Left lung (tissue), 14 donors: ENCODE measurements at places on chromosomes 2 and 18.

DNA sequence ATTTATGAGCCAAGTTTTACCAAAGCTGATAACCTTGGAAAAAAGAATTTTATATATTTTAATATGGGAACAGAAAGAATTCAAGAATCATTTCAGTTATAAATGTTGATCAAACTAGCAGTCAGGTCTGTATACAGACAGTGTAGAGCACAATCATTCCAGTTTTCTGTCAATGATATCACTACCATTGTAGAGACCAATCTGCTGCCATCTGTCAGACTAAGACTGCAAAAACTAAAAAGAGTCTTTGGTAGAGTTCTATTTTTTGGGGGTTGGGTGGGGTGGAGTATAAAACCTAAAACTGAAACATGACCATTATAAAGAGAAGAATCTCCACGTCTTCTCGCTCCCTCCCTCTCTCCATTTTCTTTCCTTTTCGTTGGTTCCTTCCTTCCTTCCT is 204.7 kb upstream of the UBE2E3 start:
- H3K27me3 ChIP-seq, result no peaks in the 10 kb centered on the region
- H3K4me3 ChIP-seq, result no peak overlapping the region
- H3K27ac ChIP-seq, result no peak overlapping the region

GRCh38 chr18:57970356-57971095 is 73.5 kb upstream of the NEDD4L start:
- H3K27me3 ChIP-seq, result no peaks in the 10 kb centered on the region
- no peak overlapping the region for H3K27ac ChIP-seq
- no peak overlapping the region for H3K4me3 ChIP-seq
- H3K4me1 ChIP-seq, result peaks cover under 1% of the 10 kb centered on the region

- peaks cover 22% of the 10 kb centered on the region for H3K4me1 ChIP-seq
- peak overlapping the region; percentile 46 for H3K27ac ChIP-seq
- H3K36me3 ChIP-seq, result peaks cover 90% of the 10 kb centered on the region
- H3K4me3 ChIP-seq, result no peak overlapping the region
- H3K27me3 ChIP-seq, result no peaks in the 10 kb centered on the region
- peak; percentile 49 for DNase-seq
These were observed 75.6 kb upstream of the ITGB6 start for GRCh38 chr2:160275656-160276055.

DNA sequence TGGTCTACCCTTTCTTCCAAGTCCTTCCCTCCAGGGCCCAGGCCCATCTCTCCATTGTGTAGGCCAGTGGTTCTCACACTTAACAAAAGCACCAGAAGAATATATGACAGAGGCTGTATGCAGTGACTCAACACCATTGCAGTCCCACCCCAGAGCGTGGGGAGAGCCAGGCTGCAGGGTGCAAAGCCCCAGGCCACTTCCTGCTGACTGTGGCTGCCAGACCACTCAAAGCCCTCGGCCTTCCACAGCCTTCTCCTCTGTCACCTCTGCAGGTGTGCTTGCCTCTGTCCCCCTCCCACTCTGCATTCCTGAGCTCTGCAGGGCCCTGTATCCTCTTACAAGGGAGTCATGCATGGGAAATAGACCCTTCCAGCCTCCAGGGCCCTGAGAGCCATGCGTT is 40.4 kb upstream of the ARHGEF4 start:
- DNase-seq, result no peak
- no peak overlapping the region for H3K27ac ChIP-seq
- no peaks in the 10 kb centered on the region for H3K36me3 ChIP-seq
- no peak overlapping the region for H3K4me3 ChIP-seq
- peaks cover 24% of the 10 kb centered on the region for H3K27me3 ChIP-seq
